ENCODE measurements at places on chromosomes 1 and 21. TPM values are rescaled to one million over a fixed set of nuclear protein-coding genes. Genes with fewer than 3 reads are reported as not detected.

Gene ARHGAP30
- total RNA-seq, result 147 TPM

DNA sequence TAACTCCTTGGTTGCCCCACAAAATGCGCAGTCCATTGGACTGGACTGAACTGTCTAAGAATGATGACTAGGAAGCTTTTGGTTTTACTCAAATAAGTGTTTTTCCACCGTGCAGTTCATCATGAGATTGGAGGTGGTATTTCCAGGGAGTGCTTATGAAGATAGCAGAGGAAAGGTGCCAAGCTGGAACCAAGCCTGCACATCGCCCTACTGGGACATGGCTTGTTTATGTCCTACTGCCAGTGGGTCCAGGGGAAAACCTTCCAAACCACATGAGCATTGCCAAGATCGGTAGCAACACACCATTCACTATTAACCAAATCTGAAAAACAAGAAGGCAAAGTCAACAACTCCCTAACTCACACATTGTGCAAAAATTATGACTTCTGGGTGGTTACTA is 54.7 kb upstream of the DSCAM start:
- no peak for DNase-seq

DNA sequence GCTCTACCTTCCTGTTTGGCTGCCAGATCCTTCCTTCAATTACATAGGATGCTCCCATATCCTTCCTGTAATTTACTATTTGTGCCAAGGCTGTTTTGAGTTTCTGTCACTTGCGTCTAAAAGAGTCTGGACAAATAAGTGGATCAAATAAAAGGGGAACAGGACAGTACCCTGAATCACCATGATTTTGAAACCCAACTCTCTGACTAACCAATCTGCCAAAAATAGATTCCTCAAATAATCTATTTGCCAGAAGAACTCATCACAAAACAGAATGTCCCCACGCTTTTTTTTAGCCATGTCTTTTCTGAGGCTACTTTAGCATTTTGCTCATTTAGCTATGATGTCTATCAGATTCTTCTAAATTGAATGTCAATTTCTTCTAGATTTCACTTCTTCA is 392.6 kb downstream of the NTNG1 start:
- DNase-seq, result no peak

- no peak for DNase-seq
Measured at GRCh38 chr1:181175356-181175910, 86.9 kb downstream of the IER5 start.

DNA sequence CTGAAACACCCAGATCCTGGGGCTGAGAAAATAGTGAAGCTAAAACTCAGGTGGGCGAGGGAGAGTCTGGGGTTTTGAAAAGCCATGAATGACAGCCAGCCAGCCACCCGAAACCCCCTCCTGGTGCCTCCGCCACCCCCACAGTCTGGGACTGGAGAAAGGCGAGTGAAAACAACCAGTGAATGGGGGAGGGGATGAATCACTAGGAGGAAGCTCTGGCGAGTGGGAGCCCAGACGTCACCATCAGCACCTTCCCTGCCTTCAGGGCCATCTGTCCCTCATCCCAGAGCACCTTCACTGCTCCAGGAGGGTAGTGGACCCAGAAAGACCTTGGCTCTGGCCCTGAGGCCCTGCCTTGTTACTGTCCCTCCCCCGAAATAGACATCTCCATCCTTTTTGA is 9.2 kb downstream of the RORC start:
- no peak for DNase-seq

GRCh38 chr1:234527346-234527745 is 48.4 kb upstream of the TARBP1 start:
- DNase-seq, result no peak

DNA sequence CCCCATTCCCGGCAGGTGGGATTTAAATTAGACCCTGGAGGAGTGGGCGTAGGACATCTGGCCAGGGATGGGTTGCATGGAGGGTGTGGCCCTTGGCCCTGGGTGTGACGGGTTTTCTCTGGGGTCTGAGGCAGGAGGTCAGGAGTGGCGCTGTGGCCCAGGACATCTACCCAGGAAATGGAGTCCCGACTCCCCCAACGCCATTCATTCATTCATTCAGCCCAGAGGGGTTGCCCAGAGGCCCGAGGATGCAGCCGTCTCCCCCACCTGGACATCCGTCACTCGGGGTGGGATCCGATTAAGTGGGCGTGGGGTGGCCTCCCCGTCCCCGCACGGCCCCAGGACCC is 663 bp downstream of the ATP13A2 start:
- DNase-seq, result no peak

- no peak for DNase-seq
Measured at GRCh38 chr1:116279715-116280114, 93.3 kb upstream of the ATP1A1 start.

- no peak for DNase-seq
Measured at GRCh38 chr1:98949166-98949565, 55.5 kb downstream of the PLPPR5 start.

- no peak for DNase-seq
Measured at GRCh38 chr1:79657951-79658658, 651.6 kb upstream of the ADGRL4 start.

DNA sequence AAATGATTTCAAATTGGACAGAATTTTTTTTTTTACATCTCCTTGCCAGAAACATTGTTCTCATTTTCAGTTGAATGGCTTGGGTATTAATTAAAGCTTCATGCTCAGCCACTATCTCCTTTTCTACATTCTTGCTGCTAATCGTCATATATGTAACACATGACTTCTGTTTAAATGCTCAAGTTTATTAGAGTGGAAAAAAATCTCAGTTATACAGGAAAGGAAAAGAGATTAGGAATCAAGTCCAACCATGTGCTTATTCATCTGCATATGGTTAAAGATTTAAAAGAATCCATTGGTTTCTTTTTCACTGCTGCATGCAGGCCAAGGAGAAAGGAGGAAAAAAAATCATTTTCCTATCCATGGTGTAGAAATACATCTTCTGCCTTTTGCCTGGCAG is 47.3 kb upstream of the CNN3 start:
- no peak for DNase-seq

- DNase-seq, result no peak
Measured at GRCh38 chr1:150089846-150090520, 22.4 kb downstream of the VPS45 start.

DNA sequence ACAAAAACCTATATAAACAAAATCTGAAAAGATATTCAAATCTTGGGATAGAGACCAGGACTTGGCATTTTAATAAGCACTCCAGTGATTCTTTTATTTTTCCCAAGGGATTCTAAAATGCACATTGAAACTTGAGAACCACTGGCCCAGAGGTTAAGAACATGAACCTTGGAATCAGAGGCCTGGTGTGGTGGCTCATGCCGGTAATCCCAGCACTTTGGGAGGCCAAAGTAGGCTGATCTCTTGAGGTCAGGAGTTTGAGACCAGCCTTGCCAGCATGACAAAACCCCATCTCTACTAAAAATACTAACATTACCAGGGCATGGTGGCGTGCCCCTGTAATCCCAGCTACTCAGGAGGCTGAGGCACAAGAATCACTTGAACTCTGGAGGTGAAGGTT is 12.9 kb upstream of the CEP85 start:
- DNase-seq, result no peak

GRCh38 chr1:161473348-161473747 is 31.9 kb upstream of the FCGR2A start:
- DNase-seq, result no peak

GRCh38 chr1:159687511-159687910 is 26.9 kb downstream of the CRP start:
- no peak for DNase-seq
